Stimulated activated CD8-positive, alpha-beta memory T cell treated with anti-CD3 and anti-CD28 coated beads, Interleukin-2, amount 100 ng/mL, for 1 hour (primary cell): ENCODE measurements at places on chromosomes 7 and 10.

- DNase-seq = no peak
Observed at GRCh38 chr7:126720232-126720631, 532.5 kb downstream of the GRM8 start.

DNA sequence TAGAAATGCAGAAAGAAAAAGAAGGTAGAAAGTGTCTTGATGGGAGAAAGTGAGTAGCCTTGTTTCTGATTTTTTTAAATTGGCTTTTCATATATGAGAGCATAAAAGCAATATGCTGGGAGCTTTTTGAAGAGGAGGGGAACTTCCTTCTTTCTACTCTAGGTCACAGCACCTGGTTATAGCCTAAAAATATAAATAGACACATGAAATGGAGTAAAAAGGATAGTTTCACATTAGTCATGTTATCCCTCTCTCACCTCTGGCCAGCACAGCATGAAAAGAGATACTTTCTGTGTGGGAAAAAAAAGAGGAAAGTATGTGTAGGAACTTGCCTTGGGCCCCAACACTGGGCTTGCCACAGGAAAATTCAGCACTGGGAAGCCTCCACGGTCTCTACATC lies 292.2 kb upstream of the ZWINT start:
- DNase-seq = no peak

DNA sequence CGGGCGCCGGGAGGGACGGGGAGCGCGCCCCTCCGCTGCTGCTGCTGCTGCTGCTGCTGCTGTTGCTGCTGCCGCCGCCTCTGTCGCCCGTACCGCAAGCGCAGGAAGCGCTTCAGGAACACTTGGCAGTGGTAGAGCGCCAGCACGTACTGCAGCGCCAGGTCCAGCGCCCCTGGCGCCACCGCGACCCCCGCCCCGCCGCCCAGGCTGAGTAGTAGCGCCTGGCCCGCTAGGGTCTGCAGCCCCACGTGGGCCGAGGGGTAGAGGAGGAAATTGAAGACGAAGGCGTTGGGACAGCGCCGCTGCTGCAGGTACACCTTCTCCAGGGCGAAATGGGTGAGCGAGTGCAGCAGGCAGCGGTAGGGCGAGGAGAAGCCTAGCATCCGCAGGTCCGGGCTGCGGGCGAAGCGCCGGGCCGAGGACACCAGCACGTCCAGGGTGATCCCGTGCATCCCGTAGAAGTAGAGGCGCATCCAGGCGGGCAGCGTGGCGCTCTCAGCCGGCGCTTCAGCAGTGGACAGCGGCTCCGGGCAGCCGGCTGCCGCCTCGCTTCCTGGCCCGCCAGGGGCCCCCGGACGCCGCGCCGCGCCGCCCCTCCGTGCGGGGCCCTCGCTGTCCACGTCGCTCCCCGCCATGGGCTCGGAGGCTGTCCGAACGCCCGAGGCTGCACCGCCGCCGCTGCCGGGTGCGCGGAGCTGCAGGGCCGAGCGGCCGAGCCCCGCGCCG lies at the start of gene TMEM229A:
Gene TMEM229A (minus strand): TSS at position 699 of the 726 bp plus-strand sequence. CDS start 64 bp downstream, at position 635.
- DNase-seq = no peak

DNA sequence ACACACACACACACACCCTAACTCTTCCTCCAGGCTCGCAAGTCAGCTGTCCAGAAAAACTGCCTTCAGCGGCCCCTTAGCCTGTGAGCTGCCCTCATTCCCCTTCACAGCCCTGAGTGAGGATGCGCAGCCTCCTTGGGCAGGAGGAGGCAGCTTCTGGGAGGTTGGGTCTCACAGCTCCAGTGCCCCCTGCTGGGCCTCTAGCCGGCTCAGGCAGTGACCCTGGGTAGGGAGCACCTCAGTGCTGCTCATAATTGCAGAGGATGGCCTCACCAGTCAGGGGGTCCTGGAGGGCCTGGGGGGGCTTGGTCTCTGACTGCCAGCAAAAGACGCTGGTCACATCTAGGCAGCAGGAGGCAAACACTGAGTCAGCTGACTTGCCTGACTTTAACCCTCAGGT lies 43.7 kb downstream of the ZNF273 start:
- no peak for DNase-seq

DNA sequence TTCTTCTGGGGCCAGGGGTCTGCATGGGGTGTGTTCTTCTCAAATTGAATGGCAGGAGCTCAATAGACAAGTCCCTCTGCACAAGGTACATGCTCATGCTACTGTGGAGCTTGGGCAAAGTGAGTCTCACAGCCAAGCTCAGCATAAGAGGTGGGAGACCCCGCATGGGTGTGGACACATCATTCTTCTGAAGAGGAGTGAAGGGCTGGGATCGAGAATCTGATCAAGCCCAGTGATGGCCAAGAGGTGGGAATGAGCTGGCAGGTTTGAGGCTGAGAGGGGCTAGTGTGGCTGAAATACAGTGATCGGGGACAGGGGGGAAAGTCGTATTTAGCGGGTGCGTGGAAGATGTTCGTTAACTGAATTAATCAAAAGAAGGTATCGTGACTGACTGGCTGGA lies 32.6 kb downstream of the CDH23 start:
- no peak for DNase-seq

GRCh38 chr10:8323428-8324054 lies 269.1 kb downstream of the GATA3 start:
- DNase-seq = no peak

DNA sequence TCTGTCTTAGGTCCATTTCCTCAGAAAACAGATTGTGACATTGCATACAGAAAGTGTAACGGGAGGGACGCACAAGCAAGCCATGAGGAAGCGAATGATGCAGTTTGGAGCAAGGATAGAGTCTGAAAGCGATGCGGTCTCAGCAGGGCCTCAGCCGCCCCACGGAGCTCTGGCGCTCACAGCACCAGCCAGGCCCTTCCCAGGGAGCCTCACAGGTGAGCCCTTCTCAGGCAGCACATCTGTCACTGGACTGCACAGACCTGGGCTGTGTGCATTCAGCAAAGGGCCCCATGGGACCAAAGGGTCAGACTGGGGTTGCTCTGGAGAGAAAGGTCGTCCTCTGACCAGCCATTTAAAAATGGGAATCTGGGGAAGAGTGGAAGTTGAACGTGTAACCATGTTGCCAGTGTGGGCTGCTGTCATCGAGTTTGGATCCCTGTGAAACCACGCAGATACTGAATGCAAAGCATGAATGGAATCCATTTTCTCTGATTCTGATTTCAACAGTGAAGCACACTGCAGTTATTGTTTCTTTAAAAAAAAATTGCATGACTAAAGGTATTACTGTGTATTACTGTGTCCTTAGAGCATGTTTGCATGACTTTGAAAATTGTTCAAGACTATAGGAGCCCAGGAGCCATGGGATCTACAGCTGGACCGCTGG lies 350.0 kb upstream of the AKR1E2 start:
- no peak for DNase-seq
